ENCODE measurements at places on chromosomes 5 and 9.

- DNase-seq, result no peak
These were observed 57.7 kb downstream of the RETREG1 start for GRCh38 chr5:16558984-16559629.

DNA sequence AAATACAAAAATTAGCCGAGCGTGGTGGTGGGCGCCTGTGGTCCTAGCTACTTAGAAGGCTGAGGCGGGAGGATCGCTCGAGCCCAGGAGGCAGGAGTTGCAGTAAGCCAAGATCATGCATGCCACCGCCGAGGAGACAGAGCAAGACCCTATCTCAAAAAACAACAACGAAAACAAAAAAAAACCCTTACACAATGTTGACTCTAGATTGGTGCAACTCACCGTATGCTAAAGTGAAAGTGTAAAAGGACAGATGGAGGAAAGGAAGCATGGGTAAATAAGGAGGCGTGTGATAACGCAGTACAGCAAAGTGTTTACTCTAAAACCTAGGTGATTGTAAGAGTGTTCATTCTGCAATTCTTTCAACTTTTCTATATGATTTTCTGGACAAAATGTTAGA, 15.9 kb upstream of the RUFY1 start:
- DNase-seq, result no peak

DNA sequence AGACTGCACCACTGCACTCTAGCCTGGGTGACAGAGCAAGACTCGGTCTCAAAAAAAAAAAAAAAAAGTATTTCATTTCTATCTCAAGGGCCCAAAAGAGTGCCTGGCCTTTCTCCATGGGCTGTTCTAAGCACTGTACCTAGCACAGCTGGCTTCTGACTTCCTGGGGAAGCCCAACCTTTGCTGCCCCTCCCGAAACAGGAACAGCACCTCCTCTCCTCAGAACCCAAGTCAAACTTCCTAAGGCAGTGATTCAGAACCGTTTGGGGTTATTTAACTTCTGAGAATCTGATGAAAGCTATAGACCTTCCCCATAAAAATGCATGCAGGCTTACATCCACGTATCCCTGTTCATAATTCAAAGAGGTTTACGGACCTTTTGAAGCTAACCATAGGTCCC, 57.8 kb downstream of the NRG2 start:
- DNase-seq, result no peak

GRCh38 chr5:67014957-67015400, 181.6 kb downstream of the CD180 start:
- no peak for DNase-seq

- no peak for DNase-seq
These were observed 109.7 kb upstream of the LHFPL2 start for GRCh38 chr5:78758169-78758839.

DNA sequence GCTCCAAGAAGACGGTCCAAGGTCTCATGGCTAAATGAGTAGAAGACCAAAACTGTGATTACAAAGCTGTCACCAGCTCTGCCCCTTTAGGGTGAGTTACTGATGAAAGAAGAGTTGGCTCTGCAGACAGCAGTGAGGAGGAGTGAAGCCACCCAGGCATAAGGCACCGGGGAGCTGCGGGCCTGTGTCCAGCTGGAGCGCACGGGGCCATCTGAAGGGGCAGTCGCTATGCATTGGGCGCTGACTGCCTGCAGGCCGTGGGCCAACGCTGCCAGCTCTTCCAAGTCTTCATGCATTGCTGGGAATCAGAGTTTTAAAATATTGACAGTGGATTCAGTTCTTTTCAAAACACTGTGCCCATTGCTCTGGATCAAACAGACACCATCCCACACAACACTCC, 70.3 kb downstream of the DAPK1 start:
- no peak for DNase-seq

GRCh38 chr5:34576891-34577666, 79.0 kb upstream of the RAI14 start:
- DNase-seq, result no peak

DNA sequence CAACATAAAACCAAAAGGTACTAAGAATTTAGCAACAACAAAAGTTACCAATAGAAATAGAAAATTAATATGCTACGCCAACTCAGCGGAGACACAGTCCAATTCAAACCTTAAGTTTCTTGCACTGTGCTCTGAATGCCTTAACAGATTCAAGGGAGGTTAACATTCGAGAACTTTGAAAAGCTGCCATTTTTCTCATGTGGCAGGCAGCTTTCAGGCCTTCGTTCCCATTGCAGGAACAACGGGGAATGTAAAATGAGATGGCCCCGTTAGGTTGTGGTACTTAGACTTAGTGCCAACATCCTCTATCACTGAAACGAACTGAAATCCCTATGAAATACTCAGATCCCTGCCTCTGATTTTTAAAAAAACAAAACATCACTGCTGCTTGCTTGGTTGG, 22.4 kb downstream of the FNBP1 start:
- DNase-seq, result no peak

Data from NCI-H1436 treated with DMSO at 0.1 percent for 48 hours (cell line).